GM04504 (cell line): ENCODE measurements at places on chromosomes 16 and 17.

- no peak for DNase-seq
These were observed 6.1 kb upstream of the EFTUD2 start for GRCh38 chr17:44905006-44906000.

- no peak for DNase-seq
These were observed 173.0 kb downstream of the PHKB start for GRCh38 chr16:47634126-47634525.

DNA sequence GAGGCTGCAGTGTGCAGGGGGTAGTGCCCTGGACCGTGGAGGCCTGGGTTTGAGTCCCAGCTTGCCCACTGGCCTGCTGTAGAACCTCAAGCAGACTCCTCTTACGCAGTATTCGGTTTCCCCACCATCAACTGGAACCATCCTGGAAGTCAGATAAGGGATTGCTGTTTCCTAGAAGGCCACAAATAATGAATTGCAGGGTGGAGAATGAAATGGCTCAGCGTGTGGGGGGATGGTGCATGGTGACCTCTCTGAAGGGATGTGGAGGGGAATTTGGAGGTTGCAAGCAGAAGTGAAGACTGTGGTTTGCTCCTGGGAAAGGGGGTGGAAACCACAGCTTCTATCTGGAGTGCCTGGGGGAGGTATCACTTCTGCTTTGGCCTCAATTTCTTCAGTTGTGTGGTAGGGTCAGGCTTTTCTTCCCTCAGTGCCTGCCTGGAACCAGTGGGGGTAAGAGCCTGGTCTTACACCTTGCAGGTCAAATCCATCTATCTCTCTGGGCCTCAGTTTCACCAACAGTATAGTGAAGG lies 1.7 kb downstream of the ADGRG5 start:
- no peak for DNase-seq

- DNase-seq, result no peak
These were observed 97.0 kb downstream of the CYLD start for GRCh38 chr16:50838885-50839284.

DNA sequence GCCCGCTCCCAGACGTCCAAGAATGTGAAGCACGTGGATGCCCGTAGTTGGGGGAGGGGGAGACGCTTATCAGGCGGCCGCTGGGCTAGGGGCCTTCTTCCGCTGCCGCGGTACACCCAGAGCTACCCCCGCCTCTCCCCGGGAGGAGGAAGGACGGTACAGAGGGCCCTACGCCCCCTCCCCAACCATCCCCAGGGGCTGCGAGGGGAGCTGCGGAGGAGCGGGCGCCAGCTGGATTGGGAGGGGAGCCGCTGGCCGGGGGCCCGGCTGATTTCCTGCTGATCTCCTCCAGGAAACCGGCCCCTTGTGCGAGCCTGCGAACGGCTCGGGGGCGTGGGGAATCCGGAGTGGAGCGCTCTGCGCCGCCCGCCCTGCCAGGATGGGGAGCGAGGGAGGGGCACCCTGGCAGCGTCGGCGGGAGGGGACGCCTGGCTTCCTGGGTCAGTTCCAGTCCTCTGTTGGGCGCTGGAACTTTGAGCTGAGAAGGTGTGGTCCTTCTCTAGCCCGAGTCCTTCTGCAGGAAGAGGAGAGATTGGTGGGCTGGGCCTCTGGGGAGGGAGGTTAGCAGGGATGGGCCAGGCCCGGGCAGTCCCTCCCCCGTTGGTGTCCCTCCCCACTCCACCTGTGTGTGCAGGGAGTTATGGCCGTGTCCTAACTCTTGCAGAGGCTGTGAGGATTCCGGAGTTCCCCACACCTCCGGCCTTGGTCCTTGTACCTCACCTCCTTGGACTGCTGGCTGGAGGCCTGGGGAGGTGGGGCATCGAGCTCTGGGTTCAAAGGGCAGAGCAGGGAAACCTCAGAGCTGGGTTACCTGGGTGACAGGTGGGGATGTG lies 19.2 kb downstream of the GJD3 start:
- no peak for DNase-seq
